ENCODE measurements at places on chromosomes 5 and 9.

GRCh38 chr9:36138496-36138895, 2.0 kb downstream of the GLIPR2 start:
- DNase-seq: peak; percentile 20

GRCh38 chr5:45093377-45093776, 284.6 kb downstream of the MRPS30 start:
- DNase-seq: no peak

DNA sequence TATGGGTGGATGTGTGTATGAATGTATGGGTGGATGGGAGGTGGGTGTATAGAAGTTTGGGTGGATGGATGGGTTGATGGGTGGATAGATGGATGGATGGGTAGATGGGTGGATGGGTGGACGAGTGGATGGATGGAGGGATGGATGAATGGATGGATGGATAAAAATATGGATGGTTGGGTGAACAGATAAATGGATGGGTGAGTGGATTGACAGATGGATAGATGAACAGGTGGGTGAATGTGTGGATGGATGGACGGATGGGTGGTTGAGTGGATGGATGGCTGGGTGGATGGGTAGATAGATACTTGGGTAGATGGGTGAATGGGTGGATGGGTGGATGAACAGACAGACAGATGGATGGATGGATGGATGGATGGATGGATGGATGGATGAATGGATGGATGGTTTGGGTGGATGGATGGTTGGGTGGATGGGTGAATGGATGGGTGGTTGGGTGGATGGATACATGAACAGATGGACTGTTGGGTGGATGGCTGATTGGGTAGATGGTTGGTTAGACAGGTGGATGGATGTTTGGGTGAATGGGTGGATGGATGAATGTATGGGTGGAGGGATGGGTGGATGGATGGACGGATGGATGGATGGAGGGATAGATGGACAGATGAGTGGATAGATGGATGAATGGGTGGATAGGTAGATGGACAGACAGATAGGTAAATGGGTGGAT, 166.8 kb downstream of the IRX2 start:
- DNase-seq: peak; percentile 1

DNA sequence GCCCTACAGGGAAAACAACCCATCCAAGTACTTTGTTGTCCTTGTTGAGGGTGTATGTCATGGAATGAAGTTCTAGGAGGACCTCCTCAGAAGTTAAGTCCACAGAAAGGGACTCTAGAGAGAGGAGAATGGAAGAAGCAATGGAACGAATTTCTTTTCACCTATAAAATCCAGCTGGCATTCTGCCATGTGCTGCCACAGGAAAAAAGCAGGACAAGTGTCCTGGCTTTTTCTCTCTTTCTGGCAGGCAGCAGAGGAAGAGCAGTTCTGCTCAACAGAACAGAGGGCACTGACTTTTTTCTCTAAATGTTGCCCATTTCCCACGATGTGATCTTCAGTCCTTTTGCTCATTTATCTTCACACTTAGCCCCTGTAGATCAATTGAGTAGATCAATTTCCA, 240.8 kb downstream of the MCTP1 start:
- DNase-seq: no peak

- no peak for DNase-seq
Measured at GRCh38 chr5:115735108-115735998, 81.1 kb downstream of the CDO1 start.

- no peak for DNase-seq
Measured at GRCh38 chr5:10639846-10640368, 76.0 kb downstream of the ANKRD33B start.

DNA sequence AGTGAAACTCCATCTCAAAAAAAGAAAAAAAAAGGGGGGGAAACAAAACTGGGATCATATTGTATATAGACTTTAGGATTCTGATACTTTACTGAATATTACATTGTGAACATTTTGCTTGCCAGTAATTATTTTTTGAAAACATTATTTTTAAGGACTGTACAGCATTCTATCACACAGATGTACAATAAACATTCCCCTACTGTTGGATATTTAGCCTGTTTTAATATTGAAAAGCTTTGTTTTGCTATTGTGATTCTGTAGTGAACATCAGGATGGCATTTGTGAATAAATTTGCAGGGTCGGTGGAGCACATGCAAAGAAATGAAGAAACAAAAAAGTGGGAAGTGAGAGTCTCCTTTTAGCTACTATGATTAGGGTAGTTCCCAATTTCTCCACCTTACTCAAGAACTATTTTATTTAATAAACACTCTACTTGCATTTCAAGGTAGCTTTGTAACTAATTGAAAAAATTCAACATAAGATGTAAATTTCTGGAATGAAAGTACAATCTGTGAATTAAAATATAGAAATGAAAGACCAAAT, 18.7 kb downstream of the RASGRF2 start:
- DNase-seq: no peak

GRCh38 chr5:137407090-137407489, 92.0 kb downstream of the SPOCK1 start:
- no peak for DNase-seq

DNA sequence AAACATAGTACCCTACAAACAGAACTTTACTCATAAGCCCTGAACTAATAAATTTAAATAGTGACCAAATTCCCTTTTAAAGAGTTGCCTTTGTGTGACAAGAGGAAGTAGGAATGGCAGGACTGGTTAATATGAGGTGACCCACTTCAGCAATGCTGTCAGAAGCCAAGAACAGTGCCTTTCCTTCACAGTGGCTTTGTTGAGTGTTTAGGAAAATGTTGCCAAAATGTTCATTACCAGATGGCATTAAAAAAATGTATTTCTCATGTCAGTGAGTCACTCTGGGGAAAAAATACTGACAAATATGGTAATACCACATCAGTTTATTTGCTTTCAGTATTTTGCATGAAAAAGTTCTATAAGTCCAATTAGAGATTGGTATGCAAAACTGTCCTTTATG, 103.3 kb downstream of the DIRAS2 start:
- DNase-seq: no peak

DNA sequence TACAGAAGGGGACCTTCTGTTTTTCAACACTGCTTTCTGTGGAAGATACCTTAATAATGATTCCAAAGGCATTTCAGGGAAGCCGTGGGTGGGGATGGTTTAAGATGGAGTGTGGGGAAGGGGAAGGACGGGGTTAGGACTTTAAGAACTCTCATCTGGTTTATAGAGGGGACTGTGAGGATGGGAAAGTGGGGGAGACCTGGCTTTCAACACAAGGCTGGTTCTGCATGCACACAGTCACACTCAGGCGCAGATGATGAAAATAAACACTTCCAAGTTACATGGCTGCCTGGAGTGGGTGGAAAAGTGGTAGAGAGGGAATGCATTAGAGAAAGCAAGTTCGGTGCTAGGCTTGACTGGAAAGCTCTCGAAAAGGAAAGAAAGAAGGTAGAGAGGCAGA, 4.9 kb downstream of the MSANTD3 start:
- DNase-seq: no peak

DNA sequence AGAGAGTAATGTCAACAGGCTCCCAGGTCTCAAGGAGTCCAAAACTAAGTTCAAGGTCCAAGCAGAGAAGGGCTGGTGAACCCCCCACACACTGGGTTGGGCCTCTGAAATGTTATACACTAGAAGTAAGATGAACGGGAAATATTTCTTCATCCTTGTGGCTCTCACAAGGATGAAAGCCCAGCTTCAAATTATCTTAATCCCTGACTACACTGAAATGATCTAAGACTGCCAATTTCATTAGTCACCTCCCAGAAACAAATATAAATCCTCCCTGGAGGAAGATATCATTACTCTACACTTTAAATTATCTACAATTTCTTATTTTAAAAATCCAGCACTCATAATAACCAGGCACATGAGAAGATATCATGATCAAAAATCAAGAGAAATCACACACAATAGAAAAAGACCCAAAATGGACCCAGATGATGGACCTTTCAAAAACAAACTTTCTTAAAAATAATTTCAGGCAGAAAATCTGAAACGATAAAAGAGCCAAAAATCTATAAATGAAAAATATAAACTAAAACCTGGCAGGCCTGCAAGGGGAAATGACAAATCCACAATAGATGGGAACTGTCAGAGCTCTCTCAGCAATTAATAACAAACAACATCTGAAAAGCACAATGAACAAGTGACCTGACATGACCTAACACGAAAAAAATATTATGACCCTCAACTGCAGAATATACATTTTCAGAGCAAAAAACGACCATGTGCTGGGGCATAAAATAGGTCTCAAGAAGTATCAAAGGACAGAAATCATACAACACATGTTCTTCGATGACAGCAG, 117.4 kb downstream of the GPR21 start:
- no peak for DNase-seq

DNA sequence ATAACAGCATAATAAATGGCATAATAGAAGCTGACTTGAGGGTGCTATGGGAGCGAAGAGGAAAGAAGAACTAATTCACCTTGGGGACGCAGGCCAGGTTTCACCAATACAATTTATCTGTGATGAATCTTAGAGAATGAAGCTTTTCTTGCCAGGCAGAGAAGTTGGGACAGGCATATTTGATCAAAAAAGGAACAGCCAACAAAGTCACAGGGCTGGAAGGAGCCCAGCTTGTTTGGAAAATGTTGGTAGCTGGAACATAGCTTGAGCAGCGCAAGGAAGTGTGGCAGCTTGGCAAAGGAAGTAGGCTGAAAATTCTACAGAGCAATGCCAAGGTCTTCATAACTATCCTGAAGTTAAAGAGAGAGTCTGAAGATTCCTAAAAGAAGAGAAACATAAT, 181.5 kb upstream of the OR13F1 start:
- no peak for DNase-seq

DNA sequence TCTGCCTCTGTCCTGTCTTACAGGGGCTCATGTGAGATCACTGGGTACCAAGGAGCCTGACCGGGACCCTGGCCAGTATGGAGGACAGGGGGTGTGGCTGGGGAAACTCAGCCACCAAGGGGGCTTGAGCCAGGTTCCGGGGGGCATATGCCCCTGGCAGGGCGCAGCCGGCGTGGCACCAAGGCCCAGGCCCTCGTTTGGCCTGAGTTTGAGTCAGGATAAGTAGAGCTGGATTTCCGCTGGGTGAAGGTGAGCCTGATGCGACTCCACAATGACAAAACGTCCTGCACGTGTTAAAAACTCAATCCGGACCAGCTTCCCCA, 616 bp upstream of the TSPAN17 start:
- DNase-seq: no peak

All from endodermal cell (in vitro differentiated cells).